Uterus (tissue), 4 donors: ENCODE measurements at places on chromosomes 2 and 18.
A peak's percentile ranks its signal among the peaks of the same experiment; 100 is the strongest.

DNA sequence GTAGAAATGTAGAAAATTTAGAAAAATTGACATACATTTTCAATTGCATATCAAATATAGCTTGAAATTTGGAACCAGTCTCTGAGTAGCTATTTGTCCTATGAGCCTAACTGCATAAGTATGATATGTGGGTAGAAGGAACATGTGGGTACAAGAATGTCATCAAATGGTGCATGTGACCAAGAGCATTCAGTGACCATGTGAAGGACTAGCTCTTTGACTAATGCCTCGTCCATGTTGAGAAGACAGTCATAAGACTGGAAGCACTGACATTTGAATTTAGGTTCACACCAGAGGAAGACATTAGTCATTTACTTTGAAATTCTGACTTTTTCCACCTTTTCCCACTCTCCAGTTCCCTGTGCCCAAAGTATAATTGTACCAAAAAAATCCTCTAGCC lies 12.6 kb downstream of the MRPL44 start:
- no peak for DNase-seq

GRCh38 chr2:221420245-221420644 lies 151.9 kb downstream of the EPHA4 start:
- DNase-seq: no peak

GRCh38 chr2:26723991-26724750 lies 31.6 kb downstream of the KCNK3 start:
- peak; percentile 36 for DNase-seq

DNA sequence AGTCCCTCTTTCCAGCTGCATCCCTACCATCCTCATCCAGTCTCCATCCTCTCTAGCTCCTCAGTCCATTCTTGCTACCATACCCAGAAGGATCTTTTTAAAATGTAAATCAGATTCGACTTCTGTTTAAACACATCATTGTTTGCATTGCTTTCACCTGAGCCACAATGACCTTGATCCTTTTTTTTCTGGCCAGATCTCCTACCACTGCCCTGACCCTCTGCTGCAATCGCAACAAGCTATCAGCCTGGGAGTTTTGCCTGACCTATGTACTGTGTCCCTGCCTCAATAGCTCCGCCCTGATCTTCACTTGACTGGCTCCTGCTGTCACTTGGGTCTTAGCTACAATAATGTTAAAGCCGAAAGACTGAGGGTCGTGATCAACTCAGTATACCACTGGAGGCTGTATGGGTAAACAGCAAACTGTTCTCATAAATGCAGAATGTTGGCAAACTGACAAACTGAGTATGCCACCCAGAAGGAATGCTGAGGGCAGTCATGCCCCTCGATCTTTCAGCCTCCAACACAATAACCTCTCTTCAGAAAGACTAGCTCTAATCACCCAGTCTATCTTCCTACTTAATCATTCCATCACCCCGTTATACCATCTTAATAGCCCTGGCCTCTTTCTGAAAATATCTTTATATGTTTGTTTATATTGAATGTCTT lies 2.6 kb upstream of the RBM43 start:
- DNase-seq: no peak

GRCh38 chr2:43420389-43420801 lies 175.4 kb downstream of the THADA start:
- DNase-seq: no peak

DNA sequence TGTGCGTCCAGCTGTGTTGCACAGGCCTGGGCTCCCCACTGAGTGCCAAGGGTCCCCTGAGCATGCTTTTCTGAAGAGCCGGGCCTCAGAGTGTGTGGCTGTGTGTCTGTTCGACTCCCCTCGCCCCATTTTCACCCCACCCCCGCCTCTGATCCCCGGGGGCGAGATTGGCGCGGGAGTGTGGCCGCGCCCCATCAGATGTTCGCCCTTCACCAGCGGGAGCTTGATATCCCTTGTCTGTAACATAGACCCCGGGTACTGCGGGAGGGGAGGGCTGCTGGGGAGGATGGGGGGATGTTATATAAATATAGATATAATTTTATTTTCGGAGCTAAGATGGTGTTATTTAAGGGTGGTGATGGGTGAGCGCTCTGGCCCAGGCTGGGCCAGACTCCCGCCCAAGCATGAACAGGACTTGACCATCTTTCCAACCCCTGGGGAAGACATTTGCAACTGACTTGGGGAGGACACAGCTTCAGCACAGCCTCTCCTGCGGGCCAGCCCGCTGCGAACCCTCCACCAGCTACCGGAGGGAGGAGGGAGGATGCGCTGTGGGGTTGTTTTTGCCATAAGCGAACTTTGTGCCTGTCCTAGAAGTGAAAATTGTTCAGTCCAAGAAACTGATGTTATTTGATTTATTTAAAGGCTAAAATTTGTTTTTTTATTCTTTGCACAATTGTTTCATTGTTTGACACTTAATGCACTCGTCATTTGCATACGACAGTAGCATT lies 1.5 kb downstream of the RHOB start:
- DNase-seq: peak; percentile 45

GRCh38 chr2:197296835-197297234 lies 13.7 kb downstream of the ANKRD44 start:
- no peak for DNase-seq

GRCh38 chr2:26757873-26758789 lies 6.0 kb upstream of the SLC35F6 start:
- DNase-seq: peak; percentile 74

DNA sequence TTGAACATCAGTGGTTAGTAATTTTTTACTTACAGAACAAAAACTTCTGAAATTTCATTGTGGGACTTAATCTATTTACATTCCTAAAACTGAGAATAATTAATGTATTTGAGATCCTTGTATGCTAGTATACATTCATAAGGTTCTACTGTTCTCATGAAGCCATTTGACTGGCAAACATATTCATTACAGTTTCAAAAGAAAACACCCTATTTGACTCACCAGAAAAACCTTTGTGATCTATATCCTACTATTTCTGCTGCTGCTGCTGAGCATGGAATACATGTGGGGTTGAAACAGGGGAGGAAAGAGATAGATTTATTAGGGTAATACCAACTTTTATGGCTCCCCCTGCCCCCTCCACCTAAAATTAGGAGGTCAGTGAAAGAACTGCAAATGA lies 21.8 kb downstream of the MARS2 start:
- DNase-seq: no peak

DNA sequence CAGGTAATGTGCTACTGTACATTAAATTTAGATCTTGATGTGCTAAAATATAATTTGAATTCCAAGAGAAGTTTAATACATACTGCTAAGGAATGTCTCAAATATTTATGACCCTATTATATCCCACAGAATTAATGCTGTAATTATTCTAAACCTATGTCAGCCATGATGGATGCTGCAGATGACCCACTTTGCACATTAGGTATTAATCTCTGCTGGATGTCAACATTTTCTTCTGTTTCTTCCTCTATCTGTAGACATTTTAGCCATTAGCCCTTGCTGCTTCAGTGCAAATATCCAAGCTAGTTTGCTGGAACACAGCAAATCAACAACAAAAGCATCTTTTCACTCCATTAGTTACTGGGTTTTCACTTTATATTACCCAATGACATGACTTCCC lies 164.6 kb downstream of the CDH2 start:
- no peak for DNase-seq

DNA sequence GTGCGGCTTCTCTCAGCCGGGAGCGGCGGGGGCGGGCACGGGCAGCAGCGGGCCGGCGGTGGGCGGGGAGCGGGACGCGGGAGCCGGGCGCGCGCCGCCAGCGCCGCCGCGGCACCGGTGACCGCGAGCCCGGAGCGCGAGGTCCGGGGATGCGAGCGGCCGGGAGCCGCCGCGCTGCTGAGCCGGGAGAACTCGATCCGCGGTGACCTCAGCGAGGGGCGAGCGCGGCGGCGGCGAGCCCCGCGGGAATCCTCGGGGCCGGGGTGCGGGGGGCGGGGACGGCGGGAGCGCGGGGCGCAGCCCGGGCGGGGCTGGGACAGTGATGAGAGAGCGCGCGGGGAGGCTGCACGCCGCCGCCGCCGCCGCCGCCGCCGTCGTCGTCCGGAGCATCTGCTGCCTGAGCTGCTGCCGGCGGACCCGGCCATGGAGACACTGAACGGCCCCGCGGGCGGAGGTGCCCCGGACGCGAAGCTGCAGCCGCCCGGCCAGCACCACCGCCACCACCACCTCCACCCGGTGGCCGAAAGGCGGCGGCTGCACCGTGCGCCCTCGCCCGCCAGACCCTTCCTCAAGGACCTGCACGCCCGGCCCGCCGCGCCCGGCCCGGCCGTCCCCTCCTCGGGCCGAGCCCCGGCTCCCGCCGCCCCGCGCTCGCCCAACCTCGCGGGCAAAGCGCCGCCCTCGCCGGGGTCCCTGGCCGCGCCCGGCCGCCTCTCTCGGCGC lies at the start of gene MTCL1:
TSS of gene MTCL1 (plus strand) at position 319 of the 723 bp plus-strand sequence. CDS start at position 424, 105 bp downstream.
- no peak for DNase-seq

DNA sequence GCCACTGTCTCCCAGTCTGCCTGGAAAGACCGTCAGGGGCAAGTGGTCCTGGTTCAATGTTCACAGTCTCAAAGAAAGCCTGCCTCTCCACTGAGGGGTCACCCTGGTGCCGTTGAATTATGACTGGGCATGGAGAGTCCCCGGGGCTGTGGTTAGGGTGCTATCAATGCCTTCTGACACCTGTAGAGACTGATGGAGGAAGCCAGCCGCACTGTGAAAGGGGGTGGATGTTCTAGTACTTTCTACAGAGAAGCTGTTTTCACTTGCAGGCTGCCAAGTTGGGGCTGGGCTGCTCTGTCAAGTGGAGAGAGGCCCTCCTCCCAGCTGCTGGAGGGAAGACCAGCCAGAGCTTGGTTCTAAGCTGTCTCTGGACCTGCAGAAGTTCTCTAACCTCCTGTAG lies 80.5 kb downstream of the BCL2L11 start:
- DNase-seq: no peak

GRCh38 chr2:179255129-179255528 lies 9.5 kb downstream of the SESTD1 start:
- DNase-seq: no peak

GRCh38 chr2:151713291-151713903 lies 20.9 kb downstream of the NEB start:
- DNase-seq: no peak

GRCh38 chr2:149473068-149473467 lies 114.5 kb downstream of the MMADHC start:
- no peak for DNase-seq

GRCh38 chr2:102103992-102104871 lies 38.3 kb upstream of the IL1R1 start:
- peak; percentile 71 for DNase-seq

DNA sequence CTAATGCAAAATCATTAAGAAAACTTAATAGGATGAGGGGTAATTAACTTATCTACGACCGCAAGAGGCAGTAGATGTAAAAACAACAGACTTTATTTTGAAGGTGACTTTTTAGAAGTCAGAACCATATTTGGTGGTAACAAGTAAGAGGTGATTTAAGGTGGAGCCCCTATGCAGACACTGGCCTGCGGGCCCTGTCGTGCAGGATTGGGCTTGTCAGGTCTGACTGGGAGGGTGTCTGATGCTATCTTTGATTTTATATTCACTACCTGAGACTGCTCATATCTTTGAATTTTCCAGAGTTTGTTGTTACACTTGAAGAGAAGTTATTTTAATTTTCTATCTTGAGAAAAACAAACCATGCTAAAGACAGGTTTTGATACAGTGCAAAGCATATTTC lies 29.1 kb upstream of the SCLY start:
- no peak for DNase-seq

DNA sequence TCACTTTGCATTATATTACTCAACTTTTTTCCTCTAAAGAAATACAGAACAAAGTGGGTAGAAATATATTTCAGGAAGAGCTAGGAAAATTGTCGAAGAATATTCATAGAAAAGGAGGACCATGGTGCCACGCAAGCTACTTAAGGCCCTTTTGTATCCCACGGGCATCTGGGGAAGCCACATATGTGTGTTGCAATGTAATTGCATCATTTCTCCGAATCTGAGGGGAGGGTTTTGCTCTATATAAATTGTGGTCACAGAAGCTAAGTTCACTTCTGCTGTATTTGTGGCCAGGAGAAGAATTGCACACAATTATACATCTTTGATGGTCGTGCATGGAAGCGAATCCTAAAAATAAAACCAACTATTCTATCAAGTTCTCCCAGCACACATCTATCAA lies 360.3 kb downstream of the IRS1 start:
- no peak for DNase-seq

DNA sequence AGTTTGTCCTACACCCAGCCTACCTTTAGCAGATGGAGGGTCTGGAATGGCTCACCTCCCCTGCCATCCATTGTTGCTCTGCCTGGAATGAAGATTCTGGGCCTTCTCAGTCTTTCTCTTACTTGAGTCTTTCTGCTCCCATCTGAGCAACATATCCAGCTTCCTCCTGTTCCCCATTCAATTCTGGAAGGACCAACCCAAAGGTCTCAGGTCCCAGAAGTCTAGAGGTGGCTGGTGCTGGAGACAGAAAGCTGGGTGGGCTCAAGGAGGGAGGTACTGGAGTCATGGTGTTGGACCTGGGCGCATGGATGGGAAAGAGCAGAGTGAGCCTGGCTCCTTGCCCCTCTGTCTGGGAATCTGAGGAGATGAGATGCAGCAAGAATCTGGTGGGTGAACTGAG lies 93.5 kb upstream of the SIX3 start:
- DNase-seq: no peak

DNA sequence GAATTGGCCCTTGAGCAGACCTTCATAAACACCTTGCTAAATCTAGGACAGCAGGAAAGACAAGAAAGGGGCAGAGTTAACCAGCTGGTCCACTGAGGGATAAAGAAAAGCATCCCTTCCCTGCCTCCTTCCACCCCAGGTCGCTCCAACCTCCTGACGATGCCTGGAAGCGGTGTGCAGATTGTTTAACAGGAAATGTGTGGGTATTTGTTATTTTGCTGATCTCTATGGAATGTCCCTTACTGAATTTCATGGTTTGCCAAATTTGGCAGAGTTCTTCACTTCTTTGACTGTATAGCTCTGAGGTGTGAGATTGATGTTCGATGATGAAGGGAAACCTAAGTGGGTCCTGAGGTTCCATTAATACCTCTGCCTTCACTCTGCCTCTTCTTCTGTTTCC lies 72.9 kb downstream of the MAP3K20 start:
- no peak for DNase-seq

GRCh38 chr2:26849056-26849999 lies 1.4 kb downstream of the DPYSL5 start:
- no peak for DNase-seq

- DNase-seq: no peak
These were observed 103.9 kb downstream of the CCBE1 start for GRCh38 chr18:59593291-59593717.
